Cerebellum (tissue), 4 donors: ENCODE measurements at places on chromosomes 12 and 14.

DNA sequence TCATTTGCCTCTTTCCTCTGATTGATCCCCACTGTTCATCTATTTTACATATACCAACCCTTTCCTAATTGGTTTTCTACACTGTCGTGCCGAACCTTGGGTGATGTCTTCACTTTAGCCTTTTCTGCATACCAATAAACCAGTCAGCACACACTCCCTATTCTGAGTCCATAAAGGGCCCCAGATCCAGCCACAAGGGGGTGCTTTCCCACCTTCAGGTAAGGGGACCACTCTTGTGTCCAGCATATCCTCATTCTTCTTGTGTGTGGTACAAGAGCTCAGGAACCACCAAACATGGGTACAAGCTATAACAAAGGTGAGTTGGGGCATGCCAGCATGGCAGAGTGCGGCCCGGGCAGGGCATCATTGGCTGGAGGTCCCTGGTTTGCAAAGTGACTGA is 859.8 kb downstream of the FSCB start:
- no peak for DNase-seq

DNA sequence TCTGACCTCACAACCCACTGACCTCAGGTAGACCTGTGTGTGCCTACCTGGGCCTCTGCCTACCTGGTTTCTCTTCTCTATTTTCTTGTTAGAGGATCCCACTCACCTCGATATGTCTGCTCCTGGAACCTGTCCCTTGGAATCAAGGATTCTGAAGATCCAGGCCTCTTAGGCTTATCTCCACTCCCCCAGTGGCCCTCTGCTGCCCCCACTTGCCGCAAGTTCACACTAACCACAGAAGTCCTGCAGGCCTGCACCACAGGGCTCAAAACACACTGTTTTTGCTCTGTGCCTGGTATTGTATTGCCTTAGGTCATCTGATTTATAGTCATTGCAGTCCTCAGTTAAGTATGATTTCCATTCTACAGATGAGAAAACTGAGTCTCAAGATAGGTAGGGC is 15.3 kb upstream of the NRXN3 start:
- DNase-seq = no peak

DNA sequence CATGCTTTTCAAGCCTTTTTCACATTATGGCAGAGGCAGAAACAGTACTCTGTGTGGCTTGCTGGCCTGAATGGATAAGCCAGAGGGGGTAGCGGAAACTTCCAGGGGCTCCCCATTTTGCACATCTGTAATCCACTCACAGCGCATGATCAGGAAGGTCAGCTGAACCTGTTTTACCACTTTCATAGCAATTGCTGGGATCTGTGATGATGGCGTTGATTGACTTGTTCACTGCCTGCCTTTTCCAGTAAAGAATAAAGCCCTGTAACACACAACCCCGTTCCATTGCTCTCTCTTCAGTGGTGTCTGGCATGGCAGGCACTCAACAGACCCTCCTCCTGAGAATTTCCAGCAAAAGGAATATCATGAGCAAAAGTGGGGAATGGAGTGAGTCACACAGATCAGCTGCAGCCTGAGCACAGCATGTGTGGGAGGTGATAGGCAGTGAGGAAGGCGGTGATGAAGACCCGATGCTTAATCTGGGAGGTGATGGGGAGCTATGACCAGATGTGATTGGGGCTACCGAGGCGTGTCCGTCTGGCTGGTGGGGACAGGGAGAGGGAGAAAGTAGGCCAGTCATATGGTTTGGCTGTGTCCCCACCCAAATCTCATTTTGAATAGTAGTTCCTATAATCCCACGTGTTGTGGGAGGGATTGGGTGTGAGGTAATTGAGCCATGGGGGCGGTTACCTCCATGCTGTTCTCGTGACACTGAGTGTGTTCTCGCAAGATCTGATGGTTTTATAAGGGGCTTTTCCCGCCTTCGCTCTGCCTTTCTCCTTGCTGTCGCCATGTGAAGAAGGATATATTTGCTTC is 44.7 kb upstream of the CHST11 start:
- no peak for DNase-seq

DNA sequence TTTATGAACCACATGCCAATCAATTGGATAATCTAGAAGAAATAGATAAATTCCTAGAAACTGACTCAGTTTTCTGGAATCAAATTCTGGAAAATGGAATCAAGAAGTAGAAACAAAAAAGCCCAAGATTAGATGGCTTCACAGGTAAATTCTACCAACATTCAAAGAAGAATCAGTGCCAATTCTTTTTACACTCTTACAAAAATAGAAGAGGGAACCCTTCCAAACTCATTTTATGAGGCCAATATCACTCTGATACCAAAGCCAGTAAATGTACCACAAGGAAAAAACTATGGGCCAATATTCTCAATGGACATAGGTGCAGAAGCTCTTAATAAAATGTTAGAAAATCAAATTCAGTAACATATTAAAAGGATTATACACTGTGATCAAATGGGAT is 35.7 kb upstream of the MYRFL start:
- DNase-seq = peak; percentile 10

GRCh38 chr12:64538121-64538520 is 72.2 kb upstream of the RASSF3 start:
- DNase-seq = no peak

DNA sequence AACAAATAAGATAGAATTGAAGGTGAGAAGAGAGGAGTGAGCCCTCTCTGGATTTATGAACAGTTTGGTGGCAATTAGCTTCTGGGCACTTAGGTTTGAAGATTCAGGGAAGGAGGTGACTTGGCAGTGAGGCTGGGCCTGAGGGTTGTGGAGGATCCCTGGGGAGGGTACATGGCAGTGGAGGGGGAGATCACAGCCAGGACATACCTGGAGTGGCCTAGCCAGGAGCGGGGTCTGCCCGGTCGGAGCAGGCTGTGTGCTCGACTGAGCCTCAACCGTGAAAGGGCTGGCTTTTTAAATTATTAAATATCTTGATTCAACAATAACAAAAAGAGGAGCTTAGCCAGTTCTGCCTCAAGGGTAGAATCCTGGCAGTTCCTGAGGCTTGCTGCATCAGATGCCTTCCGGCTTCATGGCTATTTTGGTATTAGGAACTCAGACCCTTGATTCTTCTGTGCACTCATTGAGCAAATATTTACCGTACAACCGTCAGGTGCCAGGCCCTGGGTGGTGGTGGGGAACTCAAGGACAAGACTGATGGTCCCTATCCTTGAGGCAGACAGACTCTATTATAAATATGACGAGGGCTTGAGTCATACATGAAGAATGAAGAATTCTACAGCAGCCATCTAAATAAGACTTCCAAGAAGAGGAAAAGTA is 73.4 kb downstream of the SPTB start:
- DNase-seq = no peak

GRCh38 chr14:23929822-23930294 is 23.7 kb upstream of the DHRS4 start:
- DNase-seq = peak; percentile 69

DNA sequence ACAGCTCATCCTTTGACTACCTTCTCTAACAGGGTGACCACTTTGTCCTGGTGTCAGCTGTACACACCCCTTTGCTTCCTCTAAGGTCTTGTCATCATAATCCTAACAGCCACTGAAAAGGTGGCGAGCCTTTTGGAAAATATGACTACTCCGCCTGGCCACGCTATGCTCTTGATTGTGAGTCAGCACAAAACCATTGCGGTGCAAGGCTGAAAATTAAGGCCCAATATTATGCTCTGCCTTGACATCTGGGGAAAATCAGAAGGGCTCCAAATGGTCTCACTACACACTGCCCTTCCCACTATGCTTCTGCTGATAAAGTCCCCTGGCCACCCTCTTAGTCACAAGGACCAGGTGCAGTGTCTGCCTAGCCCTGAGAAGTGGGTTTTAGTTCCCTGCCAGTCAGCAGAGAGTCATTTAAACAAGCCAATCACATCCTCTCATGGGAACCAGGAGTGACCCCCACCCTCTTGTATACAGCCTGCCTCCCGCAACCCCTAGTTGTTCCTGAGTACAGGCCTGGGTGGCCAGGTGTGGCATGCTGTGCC is 34.3 kb downstream of the FGD6 start:
- DNase-seq = no peak

DNA sequence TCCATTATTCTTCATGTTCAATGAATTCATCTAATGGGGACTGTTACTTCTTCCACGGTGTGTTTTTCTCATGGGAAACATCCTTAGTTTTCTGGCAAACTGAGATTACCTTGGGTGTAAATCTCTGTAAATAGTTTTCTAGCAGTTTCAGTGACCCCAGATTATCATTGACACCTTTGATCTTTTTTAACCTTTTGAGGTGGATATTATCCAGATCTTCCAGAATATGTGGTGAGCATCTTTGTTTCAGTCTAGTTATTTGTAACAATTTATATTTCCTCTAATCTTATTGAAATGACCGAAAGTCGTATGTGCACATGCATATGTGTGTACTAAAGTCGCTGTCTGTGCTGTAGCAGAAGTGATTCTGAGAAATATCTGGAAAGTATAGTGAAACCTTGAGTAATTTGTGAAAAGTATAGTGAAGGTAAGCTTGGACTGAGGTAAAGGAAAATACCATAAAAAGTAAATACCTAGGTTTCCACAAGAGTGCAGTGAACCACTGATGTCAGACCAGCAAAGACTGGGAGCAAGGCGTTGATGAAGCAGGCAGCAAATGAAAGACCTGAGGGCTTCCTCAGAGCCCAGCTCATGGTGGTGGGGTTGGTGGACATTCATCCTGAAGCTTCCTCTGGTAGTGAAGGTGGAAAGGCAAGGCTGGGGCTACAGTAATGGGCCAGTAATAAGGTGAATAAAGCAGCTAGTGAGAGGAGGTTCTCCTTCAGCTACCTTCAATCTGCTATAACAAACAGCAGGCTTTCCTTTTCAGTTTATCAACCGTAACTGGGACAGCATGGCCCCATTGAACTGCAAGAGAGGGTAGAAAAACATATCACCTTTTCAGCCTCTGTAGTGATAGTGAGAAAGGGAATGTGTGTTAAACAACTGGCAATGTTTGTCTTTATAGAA is 480.2 kb upstream of the FBXO33 start:
- no peak for DNase-seq

DNA sequence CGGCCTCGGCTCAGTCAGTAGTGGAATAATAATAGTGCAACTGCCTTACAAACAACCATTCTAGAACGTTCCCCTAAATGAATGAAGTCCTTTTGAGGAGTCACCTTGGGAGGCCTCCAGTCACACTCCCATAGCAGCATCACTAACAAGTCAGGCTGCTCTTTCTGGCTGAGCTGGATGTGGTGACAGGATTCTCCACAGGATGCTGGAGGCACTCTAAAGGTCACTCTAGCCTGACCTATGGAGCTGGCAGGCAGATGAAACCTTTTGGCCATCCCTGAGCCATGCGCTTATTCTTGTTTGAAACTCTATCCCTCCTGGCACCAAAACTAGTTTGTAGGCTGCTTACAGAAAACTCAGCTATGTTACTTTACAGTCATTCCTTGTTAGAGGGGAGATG is 17.9 kb upstream of the TFCP2 start:
- DNase-seq = no peak

DNA sequence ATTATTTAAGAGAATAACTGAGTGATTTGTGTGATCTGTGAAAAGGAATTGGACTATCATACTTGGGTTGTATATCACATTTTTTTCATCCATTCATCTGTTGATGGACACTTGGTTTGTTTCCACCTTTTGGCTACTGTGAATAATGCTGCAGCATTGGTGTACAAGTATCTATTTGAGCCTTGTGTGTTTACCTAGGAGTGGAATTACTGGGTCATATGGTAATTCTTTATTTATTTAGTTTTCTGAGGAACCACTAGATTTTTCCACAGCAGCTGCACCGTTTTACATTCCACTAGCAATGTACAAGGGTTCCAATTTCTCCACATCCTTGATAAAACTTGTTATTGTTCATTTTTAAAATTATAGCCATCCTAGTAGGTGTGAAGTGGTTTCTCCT is 56.1 kb downstream of the APAF1 start:
- DNase-seq = no peak

DNA sequence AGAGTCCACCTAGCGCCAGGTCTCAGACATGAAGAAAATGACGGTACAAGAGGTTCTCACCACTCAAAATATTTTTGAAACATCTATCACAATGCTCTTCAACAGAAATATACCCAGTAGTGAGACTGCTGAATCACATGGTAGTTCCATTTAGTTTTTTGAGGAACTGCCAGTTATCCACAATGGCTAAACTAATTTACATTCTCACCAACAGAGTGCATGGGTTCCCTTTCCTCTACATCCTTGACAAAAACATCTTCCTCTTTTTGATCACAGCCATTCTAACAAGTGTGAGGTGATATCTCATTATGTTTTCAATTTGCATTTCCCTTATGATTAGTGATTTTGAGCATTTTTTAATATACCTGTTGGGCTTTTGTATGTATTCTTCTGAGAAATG is 5.7 kb upstream of the GPR65 start:
- DNase-seq = no peak

- no peak for DNase-seq
Observed at GRCh38 chr12:64137117-64137516, 85.0 kb downstream of the KICS2 start.

DNA sequence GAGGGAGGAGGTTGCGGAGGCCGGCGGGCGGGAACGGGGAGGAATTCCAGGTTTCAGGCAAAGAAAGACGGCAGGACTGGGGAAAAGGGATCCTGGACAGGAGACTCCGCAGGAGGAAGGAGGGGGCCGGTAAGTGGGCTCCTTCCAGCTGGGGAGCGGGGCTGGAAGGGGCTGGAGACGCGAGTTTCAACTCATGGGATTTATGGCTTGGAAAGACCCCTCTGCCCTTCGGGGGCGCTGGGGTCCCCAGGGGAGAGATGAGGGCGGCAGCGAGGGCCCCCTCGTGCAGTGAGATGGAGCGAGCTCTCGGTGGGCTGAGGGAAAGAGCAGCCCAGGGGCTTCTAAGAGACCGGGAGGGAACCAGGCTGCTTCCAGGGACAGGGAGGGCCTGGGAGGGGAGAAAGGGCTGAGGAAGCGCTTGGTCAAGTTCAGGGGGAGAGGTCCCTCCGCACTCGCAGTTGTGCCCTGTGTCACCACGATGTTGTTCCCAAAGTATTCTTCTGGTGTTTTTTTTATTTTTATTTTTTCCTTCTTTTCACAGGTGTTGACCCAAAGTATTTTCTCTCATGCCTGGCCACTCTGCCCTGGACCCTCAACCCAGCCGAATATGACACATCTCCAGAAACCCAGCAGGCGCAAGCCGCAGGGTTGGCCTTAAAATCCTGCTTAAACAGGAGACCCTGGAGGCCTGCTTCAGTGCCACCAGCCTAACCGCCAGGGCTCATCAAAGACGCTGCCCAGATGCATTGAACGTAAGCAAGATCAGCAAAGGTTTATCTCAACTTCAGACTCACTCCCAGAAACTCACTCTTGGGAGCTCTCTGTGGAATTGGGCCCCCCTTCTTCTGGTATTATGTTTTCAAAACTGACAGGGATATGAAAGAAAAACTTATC is 16.1 kb downstream of the TNFAIP2 start:
- no peak for DNase-seq
